ENCODE measurements at places on chromosomes 6 and 20. TPM values are rescaled to one million over a fixed set of nuclear protein-coding genes. Genes with fewer than 3 reads are reported as not detected.

BMP6 gene
- 70.7 TPM for total RNA-seq

EPM2A gene
- 8.5 TPM for total RNA-seq

PLCB4 gene
- 2.0 TPM for total RNA-seq

OTOR gene
- not detected for total RNA-seq

LPA gene
- total RNA-seq, result not detected

KCNK16 gene
- total RNA-seq, result not detected

C20orf202 gene
- not detected for total RNA-seq

SIRPA gene
- 16.6 TPM for total RNA-seq

ZNF831 gene
- not detected for total RNA-seq

CRISP3 gene
- not detected for total RNA-seq

DYNLT2 gene
- total RNA-seq, result 0.65 TPM

DEFB132 gene
- not detected for total RNA-seq

NINL gene
- total RNA-seq, result 10.3 TPM

SYCP2L gene
- total RNA-seq, result 0.09 TPM

RAD21L1 gene
- 0.14 TPM for total RNA-seq

GRM1 gene
- under 0.01 TPM for total RNA-seq

TAGAP gene
- not detected for total RNA-seq

TMEM244 gene
- not detected for total RNA-seq

MYH7B gene
- 0.18 TPM for total RNA-seq

TRDN gene
- total RNA-seq, result not detected

ADTRP gene
- 3.5 TPM for total RNA-seq

THBS2 gene
- total RNA-seq, result 1,330 TPM

FAM162B gene
- total RNA-seq, result 1.4 TPM

EPPIN gene
- not detected for total RNA-seq

LBP gene
- total RNA-seq, result 1.6 TPM

CGA gene
- 0.09 TPM for total RNA-seq

C6orf141 gene
- total RNA-seq, result 3.0 TPM

FAM217A gene
- not detected for total RNA-seq

SCRT2 gene
- total RNA-seq, result not detected

ASXL1 gene
- total RNA-seq, result 26.5 TPM

HLA-A gene
- total RNA-seq, result 414 TPM

STK38 gene
- total RNA-seq, result 17.1 TPM

MARCKS gene
- 74.1 TPM for total RNA-seq

CFAP206 gene
- 0.09 TPM for total RNA-seq

MEI4 gene
- not detected for total RNA-seq

SCUBE3 gene
- 1.8 TPM for total RNA-seq

All from smooth muscle cell of bladder (primary cell).